T-helper 2 cell (primary cell): ENCODE measurements at places on chromosomes 12 and 14.

- no peak for DNase-seq
These were observed 658.5 kb downstream of the DIO2 start for GRCh38 chr14:79552778-79553177.

GRCh38 chr12:27653661-27654060, 42.6 kb upstream of the REP15 start:
- DNase-seq = no peak

DNA sequence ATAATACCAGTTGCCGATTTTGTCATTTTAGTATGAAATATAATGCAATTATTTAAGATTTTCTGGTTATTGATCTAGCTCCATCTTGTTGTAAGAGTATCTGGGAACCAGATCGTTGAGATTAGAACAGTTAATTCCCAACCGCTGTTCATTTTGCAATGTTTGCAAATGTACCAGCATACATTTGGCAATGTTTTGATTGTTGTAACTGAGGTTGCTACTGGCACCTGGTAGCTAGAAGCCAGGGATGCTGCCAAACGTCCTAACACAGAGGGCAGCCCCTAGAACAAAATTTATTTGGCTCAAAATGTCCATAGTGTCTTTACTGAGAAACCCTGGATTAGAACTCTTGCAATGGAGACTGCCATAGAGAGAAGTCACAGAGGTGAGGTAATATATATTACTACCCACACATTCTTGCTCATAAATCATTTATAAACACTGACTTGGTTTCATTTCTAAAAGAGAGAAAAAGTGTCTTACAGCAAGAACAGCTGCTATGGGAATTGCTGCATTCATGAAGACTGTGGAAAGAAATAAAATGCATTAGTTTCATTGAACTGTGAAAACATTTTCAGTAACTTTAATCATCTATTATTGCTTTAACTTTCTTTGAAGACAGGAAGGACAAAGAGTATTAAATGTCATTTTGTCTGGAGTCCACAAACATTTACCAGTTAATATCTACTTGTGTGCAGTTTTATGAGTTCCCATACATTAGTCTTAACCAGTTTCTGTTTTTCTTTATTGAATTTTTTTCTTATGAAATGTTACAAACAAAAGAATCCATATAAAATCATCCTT, 46.2 kb downstream of the ABCC9 start:
- DNase-seq = no peak

GRCh38 chr14:62118461-62118860, 356.2 kb downstream of the SNAPC1 start:
- DNase-seq = no peak

- no peak for DNase-seq
These were observed 62.0 kb upstream of the FAM222A start for GRCh38 chr12:109651596-109651995.

DNA sequence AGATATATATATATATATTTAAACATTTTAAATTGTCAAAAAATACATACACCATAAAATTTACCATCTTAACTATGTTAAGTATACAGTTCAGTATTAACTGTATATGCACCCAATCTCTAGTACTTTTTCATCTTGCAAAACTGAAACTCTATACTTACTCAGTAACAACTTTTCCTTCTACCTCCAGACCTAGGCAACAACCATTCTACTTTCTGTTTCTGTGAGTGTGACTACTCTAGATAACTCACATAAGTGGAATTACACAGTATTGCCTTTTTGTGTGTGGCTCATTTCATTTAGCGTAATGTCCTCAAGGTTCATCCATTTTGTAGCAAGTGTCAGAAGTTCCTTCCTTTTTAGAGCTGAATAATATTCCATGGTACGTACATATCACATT, 8.2 kb downstream of the FAM234B start:
- DNase-seq = no peak

- DNase-seq = no peak
These were observed 1.3 kb downstream of the CLEC7A start for GRCh38 chr12:10128687-10129086.

DNA sequence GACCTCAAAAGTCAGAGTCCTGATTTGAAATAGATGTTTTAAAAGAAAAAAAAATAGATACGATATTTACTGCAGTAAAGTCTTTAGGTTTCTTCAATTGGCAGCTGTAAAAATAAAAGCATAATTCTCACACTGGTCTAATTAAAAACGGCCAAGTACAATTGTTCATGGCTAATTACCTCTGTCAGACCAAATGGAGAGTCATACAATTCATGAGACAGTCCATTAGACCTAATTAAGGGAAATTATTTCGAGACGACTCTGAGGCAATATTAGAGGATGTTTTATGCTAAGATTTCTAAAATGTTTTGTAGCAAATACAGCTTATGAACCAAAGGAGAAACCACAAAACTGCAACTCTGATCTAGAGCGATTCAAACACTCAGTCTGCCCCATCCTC, 131.3 kb downstream of the PHLDA1 start:
- no peak for DNase-seq
